ENCODE measurements at places on chromosomes 12 and 14.

GRCh38 chr12:16670456-16671050, 64.6 kb upstream of the LMO3 start:
- DNase-seq = no peak

GRCh38 chr12:101942250-101942605, 64.8 kb downstream of the DRAM1 start:
- DNase-seq = no peak

GRCh38 chr12:4030929-4031702, 157.9 kb upstream of the PARP11 start:
- DNase-seq = peak; percentile 29

GRCh38 chr12:108732489-108733229, 1.3 kb upstream of the CORO1C start:
- DNase-seq = no peak

- DNase-seq = no peak
These were observed 152.1 kb downstream of the DUSP6 start for GRCh38 chr12:89200217-89200616.

DNA sequence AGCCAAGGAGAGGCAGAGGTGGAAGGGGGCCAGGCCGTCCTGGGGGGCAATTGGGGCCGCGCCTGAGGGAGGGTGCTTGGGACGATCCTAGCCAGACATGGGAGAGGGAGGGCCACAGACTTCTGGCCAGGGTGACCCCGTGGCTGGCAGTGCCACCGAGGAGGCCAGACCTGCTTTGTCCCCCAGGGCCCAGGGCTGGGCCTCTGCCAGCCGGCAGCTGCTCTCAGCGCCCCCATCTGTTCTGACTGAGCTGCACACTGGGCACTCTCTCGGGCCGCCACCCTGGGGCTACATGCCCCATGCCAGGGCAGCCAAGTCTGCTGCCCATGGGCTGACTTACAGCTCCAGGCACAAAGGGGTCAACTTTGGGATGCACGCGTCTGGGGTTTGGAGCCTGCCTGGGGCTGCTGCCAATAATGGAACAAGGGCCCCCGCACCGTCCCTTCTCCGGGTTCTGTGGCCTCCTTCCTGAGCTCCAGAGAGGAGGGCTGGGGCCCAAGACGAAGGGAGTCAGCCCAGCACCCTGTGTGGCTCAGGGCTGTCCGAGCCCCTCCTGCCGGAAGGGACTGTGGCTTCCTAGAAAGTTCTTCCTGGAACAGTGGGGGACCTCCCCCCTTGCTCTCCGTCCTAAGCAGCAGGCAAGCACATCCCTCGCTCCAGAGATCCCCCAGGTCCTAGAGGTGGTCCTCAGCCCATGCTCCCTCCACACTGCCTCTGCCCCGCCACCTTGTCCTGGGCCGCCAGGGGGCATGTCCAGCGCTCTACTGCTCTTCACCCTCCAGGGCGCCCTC, 1.1 kb downstream of the ADSS1 start:
- no peak for DNase-seq

- no peak for DNase-seq
These were observed 8.4 kb downstream of the TRMT61A start for GRCh38 chr14:103537175-103537990.

DNA sequence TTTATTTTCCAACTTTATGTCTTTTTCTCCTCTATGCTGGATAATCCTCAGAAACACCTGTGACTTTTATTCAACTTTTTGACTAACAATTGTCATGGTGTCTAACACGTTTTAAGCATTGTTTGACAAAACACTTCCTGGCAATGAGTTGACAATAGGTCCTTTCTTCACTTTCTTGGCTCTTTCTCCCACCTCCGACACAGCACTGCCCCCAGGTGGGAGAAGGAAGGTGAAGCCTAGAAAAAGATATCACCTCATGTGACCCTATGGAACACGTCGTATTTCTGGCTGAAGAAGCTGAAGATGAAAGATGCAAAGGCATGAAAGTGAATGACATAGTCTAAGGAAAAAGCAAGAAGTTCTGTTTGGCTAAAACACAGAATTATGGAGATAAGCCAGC, 430.0 kb downstream of the ETNK1 start:
- DNase-seq = peak; percentile 48

- DNase-seq = no peak
These were observed at the start of gene PTGDR for GRCh38 chr14:52267501-52268278. TSS of gene PTGDR (plus strand) at chr14:52267698. CDS start at chr14:52267815, 117 bp downstream.

DNA sequence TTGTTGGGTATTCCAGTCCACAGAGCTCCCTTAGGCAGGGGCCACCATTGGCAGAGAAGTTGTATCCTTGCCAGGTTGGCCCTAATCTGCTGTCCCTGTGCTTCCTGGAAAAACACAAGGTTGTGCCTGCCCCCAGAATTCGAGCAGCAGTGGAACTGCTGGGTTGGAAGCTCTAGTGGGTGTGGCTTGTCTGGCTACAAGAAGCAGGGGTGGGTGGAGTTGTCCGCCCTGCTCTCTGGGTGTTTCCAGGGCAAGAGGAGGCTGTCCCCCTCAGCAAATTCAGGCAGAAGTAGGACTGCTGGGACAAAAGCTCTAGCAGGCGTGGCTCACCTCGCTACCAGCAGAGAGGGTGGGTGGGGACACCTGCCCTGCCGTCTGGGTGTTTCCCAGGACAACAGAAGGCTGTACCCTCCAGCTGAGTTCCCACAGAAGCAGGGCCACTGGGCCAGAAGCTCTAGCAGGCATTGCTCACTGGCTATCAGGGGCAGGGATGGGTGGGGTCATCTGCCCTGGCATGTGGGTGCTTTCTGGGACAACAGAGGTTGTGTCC, 72.8 kb upstream of the NPAS3 start:
- no peak for DNase-seq

- DNase-seq = no peak
These were observed 27.8 kb downstream of the PAPLN start for GRCh38 chr14:73264885-73265720.

DNA sequence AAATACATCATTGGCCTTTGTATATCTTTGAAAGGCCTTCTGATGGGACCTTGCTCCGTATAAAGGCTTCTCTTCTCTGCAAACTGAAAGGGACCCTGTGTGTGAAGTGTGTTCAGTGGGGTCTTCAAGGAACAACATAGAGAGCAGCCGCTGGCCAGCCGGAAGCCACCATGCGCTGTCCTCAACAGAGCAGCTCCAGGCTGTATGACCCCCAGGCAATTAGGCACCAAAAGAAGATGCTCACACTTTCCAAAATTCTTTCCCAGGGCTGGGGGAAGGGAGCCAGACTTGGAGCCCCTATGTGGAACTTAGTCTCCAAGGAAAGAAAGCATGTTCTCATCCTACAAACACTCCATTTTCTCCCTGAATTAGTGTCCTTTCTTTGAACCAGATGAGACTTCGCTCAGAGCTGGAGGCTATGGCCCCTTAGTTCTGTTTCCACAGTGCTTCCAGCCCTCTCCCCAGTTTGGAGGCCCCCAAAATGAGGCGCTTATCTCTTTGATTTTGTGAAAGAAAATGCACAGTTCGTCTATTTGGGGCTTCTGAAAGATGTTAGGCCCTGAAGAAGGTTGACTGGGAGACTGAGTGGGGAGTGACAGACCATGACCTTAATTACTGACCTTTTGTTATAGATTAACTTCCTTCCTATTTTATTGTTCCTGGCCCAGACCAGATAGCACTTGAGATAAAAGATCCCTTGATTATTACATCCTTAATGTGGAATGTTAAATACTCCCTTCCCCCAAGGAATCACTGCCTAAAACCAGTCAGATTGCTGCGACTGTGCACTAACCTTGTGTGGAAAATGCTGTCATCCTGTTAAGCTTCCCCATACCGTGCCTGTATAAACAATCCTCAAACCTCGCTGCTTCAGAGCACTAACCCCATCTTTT, 128.3 kb upstream of the FGD4 start:
- no peak for DNase-seq

DNA sequence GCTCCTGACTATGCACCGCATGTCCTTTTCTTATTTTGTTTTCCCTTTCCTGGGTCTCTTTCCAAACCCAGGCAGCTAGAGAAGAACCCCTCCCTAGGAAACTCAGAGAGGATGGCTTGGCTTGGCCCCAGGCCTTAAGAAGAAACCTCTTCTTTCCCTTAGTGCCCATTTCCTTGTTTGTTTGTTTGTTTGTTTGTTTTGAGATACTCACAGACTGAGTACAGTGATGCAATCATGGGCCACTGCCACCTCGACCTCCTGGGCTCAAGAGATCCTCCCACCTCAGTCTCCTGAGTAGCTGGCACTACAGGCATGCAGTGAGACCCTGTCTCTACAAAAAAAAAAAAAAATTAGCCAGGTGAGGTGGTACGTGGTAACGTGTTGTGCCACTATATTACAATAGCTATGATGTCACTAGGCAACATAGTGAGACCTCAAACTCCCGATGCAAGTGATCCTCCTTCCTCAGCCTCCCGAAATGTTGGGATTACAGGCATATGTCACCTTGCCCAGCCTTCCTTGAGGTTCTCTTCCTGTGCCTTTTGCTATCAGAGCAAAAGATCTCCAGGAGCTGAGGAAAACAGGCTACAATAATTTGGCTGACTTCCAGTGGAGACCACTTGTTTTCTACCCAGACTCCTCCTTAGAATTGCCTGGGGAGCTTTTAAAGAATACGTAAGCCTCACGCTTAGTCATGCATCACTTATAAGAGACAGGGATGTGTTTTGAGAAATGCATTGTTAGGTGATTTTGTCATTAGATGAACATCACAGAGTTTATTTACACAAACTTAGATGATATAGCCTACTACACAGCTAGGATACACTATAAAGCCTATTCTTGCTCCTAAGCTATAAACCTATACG, 34.5 kb upstream of the LGALS3 start:
- no peak for DNase-seq

DNA sequence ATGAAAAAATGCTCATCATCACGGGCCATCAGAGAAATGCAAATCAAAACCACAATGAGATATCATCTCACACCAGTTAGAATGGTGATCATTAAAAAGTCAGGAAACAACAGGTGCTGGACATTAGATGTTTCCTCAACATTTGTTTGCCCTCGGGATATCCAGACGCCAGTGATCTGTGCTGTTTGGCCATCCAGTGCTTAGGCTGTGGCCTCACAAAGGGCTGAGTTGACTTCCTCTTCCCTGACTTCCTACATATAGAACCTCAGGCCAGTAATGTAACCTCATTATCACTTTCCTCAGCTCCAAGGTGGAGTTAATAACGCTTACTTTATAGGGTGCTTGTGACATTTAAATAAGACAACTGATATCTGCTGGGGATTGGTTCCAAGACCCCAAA, 51.8 kb downstream of the SLC15A5 start:
- DNase-seq = no peak

- no peak for DNase-seq
These were observed 83.3 kb upstream of the PPM1H start for GRCh38 chr12:63018273-63018672.

DNA sequence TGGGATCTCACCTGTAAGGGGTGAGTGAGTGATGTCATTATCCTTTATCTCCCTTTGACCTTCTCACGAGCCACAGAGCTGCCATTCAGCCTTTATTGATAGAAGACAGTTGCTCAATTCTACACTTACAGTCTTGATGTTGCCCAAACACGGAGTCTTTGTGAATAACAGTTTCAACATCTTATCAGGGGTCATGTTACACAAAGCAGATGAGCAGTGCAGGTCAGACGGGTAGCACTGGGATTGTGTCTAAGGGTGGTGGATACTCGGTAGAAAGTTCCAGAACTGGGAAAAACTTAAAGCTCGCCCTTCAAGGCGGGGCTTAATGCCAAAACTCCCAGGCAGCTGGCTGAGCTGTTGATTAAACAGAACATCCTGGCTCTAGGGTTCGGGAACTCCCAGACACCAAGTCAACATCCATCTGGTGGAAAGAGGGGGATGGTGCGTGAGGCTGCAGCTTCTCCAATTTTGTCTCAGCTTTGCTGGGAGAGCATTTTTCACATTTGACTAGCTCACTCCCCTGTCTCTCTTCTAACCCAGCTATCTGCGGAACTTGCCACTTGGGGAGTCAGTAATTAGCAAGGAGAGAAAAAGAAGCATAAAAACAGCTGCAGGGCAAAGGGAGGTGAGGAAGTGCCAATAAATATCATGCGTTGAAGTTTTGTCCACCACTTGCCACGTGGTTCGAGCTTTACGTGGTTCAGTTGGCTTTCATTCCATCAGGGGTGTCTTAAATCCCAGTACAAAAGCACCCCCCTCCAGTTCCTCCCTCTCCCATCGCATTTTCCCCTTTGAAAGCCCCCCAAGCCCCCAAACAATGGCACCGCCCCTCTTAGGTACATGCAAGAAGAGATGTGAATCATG, 31.0 kb downstream of the FOXN4 start:
- no peak for DNase-seq

DNA sequence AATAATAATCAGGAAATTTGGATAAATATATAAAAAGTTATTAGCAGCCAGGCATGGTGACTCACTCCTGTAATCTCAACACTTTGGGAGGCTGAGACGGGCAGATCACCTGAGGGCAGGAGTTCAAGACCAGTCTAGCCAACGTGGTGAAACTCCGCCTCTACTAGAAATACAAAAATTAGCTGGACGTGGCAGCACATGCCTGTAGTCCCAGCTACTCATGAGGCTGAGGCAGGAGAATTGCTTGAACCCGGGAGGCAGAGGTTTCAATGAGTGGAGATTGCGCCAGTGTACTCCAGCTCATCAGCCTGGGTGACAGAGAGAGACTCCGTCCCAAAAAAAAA, 64.5 kb downstream of the SYT1 start:
- no peak for DNase-seq

DNA sequence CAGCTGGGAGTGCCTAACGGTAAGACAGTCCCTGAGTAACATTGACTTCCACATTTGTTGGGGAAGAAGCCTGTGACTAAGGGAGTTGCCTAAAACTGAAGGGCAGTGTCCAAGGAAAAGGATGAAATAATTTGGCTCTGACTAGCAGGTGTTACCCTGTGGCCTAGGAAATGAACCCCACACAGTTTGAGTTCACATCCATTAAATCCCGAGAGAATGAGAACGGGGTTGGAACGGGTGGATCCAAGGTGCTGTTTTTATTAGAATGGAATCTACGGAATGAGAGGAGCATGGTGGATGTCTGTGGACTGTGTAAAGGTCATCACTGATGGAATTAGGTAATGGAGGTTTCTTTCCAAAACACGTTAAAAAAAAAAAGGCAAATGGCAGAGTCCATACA, 324.0 kb downstream of the MED13L start:
- DNase-seq = no peak

DNA sequence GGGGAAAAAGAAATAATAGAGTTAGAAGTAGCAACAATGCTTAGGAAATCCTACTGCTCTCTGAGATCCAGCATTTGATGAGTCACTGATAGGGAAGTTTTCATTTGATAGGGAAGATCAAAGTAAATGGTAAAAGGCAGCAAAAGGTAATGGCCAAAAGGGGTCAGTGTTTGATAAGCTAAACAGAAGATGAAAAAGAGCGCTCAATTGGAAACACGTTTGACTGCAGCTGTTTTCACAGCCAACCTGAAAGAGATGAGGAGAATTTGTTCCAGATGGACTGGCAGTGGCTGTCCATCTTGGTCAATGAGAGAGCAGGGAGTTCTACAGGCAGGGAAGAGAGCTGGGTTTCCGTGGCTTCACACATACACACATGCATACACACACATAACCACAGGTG, 264.2 kb downstream of the TMEM132C start:
- no peak for DNase-seq

GRCh38 chr12:109542876-109543275, 30.4 kb downstream of the MMAB start:
- no peak for DNase-seq
